Pons (tissue), 1 donor: ENCODE measurements at places on chromosomes 2 and 18.

DNA sequence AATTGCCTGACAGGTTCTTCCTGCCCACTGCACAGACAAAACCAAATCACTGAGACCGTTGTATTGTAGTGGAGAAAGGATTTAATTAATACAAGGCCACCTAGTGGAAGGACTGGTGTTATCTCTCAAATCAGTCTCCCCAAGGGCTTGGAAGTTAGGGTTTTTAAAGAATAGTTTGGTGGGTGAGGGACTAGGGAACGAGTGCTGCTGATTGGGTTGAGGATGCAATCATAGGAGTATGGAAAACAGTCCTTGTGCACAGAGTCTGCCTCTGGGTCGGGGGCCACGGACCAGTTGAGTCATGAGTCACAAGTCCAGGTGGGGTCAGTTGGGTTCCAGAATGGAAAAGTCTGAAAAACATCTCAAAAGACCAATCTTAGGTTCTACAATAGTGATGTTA lies 89.1 kb downstream of the B3GNT2 start:
- DNase-seq = no peak

DNA sequence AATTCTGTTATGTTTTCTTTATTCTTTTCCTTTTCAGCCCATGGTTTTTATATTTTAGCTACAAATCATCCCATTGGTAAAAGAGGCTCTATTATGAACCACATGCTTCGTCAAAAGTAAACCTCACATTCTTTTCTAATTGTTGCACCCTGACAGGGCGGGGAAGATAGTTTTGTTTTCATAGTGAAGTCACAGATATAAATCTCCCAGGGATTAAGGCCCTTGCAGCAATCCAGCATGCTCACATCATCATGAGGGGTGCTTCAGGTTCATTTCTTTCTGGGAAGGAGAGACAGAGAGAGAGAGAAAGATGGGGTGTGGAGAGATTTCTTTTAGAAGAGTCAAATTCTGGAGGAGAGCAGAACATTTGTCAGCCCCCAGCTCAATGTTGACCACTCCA lies 124.5 kb upstream of the CDC42EP3 start:
- DNase-seq = no peak

DNA sequence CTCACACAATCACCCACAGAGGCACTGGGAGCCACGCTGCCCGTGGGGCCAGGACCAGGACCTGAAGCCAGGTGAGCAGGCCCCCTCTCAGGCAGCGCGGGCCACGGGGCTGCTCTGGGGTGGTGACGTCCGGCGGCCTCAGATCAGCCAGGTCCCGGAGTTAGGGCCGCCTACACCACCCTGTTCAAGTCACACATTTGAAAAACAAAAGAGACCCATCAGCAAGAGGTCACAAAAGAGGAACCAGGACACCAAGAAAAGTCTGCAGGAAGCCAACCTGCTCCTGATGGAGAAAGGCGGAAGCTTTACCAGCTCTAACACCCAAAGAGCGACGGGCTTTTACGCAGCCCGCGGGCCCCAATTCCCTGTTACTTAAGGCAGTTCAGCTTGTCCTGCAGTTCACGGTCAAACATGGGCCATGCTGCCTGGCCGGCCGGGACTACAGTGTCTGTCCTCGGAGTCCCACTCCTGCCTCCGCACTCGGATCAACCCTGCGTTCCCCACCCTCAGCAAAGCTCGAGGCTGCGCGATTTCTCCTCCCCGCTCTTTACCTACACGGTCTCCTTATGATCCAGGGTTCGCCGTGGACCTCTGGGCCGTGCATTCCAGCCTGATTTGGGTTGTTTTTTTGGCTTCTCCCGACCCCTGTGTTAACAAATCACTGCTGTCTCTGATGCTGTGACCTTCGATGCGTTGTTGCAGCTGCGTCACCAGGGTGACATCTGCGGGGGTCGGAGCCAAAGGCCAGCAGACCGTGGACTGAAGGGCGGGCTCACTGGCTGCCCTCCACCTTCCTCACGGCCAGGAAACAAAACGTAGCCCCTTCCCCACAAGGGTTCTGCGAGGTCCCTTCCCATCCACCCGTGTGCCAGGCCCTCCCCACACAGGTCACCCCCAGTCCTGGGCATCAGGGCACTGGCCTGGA lies 31.0 kb downstream of the SNORC start:
- no peak for DNase-seq

- DNase-seq = no peak
Measured at GRCh38 chr2:56229397-56230060, 45.7 kb downstream of the CCDC85A start.

DNA sequence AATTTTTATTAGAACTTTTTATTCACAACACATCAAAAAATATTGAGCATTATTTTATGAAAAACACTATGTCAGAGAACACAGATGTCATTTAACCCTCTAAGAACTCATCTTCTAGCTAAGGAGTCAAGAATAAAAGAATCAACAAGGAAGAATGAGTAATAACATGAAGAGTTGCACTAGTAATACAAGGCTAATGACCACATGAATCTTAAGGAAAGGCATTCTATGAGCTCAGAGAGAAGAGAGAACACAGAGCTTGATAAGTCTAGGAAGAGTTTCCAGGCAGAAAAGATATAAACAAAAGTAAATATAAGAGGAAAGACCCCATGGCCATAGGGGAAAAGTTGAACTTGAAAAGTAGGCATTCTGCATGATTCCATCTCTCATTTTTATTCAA lies 166.5 kb downstream of the MAIP1 start:
- DNase-seq = no peak

DNA sequence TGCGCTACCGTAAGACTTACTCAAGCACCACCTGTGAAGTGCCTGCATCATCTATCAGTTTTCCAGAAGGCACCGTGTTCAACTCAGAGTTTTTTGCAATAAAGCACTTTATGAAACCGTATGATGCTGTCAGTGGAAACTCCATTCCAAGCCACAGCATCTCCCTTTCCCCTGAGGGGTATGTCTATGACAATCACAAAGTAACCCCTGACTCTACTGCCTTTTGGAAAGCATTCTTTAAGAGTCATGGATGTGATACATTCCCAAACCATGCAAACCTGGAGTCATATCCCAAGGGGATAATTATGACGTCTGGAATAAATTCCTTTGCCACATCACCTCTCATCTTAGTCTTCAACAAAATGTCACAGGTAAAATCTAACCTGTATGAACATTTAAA lies 39.2 kb downstream of the UNC50 start:
- DNase-seq = no peak
